ENCODE measurements at places on chromosomes 11 and 22.
A peak's percentile ranks its signal among the peaks of the same experiment; 100 is the strongest.

DNA sequence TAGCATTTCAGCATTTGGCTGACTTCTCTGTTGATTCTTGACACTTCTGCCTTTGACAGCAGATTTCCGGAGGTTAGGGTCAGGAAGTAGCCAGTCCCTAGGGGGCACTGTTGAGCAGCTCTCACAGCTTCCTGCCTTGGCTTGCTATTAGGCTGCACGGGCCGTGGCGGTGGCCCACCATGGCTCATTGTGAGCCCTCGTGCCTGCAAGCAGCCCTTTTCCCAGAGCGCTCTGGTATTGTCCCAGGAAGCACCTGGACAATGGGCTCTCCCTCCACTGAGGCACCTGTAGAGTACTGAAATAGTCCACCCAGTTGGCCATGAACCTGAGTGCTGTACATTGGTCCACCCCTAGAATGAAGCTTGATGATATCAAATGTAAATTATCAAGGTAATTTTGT lies 100.2 kb upstream of the GAL start:
- peak; percentile 39 for DNase-seq

GRCh38 chr11:106101819-106102218 lies 24.4 kb downstream of the AASDHPPT start:
- DNase-seq = no peak

DNA sequence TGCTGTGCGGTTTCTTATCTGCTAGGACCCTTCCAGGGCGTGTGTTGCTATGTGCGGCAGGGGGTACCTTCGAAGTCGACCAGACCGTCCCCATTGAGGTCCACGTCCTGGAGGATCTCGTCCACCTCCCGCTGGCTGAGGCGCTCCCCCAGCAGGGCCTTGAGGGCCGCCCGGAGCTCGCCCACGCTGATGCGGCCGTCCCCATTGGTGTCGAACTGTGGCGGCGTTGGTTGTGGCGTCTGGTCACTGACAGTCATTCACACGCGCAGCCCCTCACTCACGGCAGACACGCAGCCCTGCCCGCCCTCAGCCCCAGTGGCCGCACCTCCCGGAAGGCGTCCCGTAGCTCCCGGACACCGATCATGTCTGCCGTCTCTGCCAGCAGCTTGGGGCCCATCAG lies 3.5 kb downstream of the CABP2 start:
- no peak for DNase-seq

DNA sequence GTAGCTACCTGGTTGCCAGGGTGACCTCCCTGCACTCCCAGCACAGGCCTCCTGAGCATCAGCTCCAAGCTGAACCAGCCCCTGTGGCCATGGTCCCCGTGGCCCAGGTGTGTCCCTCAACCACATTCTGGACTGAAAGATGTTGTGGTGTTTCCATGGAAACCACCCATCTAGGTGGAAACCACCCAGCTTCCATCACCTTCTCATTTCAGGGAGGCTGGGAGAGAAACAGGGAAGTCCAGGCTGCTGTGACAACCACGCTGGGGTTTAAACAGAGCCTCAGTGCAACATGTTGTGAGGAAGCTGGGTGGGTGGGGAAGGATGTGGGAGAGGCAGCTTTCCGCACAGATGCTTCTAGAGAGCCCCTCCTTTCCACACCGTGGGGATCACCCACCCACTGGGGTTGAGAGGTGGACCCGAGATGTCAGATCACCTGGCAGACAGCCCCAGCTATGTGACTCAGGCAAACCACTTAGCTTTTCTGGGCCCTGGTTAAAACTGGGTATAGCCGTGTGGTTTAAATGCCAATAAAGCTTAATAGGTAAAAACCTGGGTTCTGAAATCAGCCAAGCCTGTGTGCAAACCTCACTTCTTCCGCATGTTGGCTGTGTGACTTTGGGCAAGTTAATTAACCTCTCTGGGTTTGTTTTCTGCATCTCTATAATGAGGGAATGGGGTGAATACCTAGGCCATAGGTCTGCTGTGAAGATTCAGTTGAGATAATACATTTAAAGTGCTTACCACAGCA lies 46.4 kb downstream of the CD82 start:
- DNase-seq = peak; percentile 47

- no peak for DNase-seq
These were observed 314.6 kb downstream of the BLID start for GRCh38 chr11:121801394-121801748.

- no peak for DNase-seq
These were observed 383.8 kb upstream of the NARS2 start for GRCh38 chr11:78958444-78958843.

GRCh38 chr11:46674463-46675287 lies 25.7 kb downstream of the ARHGAP1 start:
- DNase-seq = no peak

GRCh38 chr11:14669958-14670357 lies 26.4 kb downstream of the PDE3B start:
- no peak for DNase-seq

DNA sequence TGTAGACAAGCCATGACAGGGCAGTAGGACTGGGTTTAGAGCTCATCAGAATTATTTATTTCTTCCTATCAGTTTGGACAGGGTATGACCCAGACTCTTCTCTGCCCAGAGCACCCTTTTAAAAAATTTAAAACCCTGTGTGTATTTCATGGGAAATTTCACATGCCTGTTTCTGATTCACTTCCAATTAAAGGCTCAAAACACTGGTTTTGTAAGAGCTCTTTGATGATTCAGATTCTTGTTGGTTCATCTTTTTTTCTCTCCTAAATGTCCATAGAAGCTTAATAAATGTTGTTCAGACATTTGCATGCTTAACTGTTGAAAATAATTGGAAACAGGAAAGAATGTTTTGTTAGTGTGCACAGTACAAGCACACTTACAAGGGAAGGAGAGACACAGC lies 13.8 kb downstream of the FLI1 start:
- DNase-seq = no peak

DNA sequence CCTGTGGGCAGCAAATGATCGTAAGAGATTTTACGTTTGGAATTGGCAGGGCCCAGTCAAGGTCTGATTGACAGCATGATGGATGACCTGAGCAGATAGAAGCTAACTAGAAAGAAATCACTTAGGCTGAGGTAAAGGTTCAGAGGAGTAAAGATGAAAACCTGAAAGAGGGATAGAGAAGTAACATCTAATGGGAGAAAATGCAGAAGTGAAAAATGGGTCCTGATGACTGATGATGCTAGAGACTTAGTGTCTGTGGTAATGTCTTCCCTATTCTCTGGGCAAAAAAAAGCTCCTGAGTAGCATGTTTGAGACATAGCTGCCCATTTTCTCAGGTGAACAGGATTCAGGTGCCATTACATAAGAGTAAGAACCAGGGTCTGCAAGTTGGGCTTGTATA lies 628.8 kb upstream of the ANO5 start:
- no peak for DNase-seq

- DNase-seq = no peak
These were observed 68.3 kb downstream of the CCDC83 start for GRCh38 chr11:85923455-85923854.

GRCh38 chr11:30666817-30667216 lies 80.7 kb upstream of the MPPED2 start:
- no peak for DNase-seq

GRCh38 chr22:26707090-26707489 lies 49.7 kb downstream of the MIAT start:
- no peak for DNase-seq

Data from stimulated activated CD8-positive, alpha-beta memory T cell treated with anti-CD3 and anti-CD28 coated beads, Interleukin-7, amount 100 ng/mL, for 48 hours (primary cell).